ENCODE measurements at places on chromosomes 6 and 20.

DNA sequence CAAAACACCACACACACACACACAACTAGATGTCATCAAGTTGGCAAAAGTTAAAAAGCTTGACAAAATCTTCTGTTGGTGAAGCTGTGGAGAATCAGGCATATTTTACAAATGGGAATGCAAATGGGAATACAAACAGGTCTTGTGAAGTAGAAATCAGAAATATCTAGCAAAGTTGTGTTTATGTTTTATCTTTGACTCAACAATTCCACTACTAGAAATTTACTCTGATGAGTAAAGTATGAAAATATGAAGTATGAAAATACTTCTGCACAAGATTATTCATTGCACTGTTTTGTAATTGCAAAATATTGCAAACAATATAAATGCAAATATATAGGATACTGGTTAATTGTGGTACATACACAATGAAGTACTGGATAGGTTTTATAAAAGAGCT, 1166.0 kb upstream of the GJE1 start:
- no peak for DNase-seq

- DNase-seq = no peak
Observed at GRCh38 chr6:81987293-81987692, 234.8 kb upstream of the TENT5A start.

DNA sequence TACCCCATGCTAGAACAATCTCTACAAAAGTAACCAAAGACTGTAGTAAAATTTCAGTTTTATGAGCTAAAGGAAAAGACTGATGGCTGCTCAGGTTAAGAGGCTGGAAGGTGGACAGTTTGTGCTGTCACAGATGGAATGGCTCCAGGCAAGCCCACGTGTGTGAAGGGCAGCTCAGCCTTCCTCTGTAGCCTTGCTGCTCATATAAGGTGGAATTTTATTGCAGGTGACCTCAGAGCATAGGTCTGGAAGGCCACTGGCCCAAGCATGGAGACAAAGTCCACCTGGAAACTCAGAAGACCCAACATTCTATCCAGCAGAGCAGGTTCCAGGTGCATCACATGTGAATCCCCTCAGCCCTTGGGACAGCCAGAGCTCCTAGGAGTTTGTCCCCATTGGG, 53.6 kb downstream of the KAT14 start:
- no peak for DNase-seq

- DNase-seq = peak; percentile 57
Observed at GRCh38 chr6:154868143-154868594, 126.9 kb upstream of the TIAM2 start.

DNA sequence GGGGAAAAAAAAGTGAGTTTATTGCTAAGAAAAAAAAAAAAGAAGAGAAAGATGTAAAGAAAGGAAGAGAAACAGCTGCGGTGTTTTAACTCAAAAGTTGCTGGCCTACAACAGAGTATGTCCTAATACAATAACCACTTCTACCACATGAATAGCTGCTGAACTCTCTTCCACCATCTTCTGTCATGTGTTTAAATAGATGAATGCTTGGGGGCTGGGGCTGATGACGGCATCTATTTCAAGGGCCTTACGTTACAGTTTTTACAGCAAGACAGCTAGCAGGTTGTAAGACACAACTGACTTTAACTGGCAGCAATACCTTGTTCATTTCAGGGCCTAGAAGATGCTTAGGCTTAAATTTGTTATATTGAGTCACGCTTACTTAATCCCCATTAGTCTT, 50.4 kb downstream of the MAP3K7 start:
- DNase-seq = no peak

GRCh38 chr6:6402591-6402990, 82.1 kb upstream of the F13A1 start:
- DNase-seq = no peak

DNA sequence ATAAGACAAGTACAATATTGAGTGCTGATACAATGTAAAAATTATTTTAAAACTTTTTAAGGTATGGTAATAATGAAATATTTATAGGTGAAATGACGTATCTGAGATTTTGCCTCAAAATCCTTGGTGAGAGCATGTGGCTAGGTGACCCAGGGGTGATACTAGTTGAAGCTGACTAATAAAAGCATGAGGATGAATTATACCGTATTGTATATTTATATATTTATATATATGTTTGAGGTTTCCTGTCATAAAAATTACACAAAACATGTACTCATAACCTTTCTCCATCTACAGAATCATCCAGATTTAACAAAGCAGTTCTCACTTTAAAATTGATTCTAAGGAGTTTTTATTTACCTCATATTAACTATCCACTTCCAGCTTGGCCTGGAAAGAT, 358.1 kb downstream of the CDKAL1 start:
- DNase-seq = no peak

DNA sequence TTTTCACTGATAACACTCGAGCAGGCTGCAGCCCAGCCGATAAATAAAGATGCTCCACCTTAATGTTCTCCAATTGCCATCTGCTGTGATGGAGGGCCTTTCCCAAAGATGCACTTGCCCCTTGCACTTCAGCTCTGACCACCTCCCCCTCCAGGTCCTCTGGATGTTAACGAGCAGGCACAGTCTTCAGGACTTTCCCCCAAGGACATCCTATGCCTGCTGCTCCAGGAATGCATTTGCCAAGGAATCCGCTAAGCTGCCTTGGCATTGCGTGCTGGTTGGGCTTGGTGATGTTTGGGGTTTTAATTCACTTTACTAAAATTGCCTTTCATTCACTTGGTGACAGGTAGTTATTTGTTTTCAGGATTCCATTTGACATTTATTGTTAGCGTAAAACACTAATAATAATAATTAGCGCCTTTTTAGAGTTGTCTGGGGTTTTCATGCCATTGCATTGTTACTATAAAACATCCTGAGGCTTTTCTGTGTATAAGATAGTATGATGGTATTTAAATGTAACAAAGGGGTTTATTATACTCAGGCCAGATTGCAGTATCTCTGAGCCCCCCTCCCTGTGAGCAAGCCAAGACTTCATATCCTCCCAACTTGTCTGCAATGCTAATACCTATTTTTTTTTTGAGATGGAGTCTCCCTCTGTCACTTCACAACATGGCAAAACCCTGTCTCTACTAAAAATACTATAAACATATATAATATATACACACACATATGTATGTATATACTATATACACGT, 66.7 kb upstream of the TSHZ2 start:
- DNase-seq = no peak

DNA sequence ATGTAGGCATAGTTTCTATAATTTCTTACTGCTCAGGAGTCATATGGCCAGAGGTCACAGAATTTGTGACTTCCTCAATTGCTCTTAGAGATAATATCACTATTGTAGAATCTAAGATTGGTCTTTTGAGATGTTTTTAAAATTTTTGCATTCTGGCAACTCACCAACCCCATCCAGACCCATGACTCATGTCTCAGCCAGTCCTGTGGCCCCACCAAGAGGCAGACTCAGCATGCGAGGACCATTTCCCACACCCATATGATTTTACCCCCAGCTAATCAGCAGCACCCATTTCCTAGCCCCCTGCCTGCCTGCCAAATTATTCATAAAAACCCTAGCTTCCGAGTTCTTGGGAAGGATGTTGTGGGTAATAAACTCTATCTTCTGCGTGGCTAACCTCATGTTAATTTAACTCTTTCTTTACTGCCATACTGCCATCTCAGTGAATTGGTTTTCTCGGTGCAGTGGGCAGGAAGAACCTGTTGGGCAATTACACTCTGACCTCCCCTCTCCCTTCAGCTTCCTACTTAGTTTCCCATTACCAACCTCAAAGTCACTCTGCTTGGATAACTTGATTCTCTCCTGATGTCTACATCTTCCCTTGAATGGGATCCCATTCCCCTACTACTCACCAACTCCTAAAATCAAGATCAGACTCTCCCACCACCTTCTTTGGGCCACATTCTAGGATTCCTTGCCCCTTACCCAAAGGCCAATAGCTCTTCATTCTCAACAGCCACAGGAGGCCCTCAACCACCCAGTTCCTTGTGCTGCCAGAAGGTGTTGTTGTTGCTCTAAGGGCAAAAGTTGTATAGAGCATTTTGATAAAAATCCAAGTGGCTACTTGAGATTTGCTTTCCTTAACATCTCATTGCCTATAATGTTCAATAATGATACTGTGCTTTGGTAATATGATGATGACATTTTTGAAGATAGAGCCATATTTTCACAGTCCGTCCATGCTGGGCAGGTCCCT, 16.2 kb upstream of the IYD start:
- no peak for DNase-seq

GRCh38 chr20:49813305-49813974, 812 bp downstream of the SLC9A8 start:
- peak; percentile 5 for DNase-seq

- no peak for DNase-seq
Observed at GRCh38 chr6:168712993-168713392, 272.0 kb downstream of the SMOC2 start.

DNA sequence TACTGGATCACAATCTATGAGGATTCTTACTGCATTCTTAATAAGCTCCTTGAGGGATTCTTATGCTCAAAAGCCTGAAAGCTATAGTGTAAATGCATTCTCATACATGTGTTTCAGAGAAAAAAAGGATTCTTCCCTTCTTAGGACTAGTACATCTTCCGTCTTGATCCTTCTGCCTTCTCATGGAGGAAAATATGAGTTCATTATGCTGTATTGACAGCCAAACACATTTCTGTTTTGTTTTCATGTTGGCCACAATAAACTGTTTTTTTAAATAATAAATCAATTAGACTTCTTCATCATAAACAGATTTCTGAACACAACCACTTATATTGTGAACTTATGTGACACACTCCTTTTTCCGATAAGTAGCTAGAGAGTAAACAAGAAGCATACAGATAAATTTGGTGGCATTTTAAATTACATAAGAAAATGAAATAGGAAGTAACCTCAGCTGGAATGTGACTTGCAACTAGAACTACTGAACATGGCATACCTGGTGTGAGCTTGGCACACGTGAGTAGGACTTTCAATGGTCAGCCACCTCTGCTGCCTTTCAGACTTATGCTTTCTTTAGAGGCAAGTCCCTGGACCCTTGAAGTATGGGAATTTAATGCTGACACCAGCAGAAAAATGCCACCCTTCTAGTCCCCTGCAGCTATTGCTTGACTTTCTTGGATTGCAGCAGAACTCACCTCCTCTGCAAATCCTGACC, 350.4 kb downstream of the BCKDHB start:
- no peak for DNase-seq

DNA sequence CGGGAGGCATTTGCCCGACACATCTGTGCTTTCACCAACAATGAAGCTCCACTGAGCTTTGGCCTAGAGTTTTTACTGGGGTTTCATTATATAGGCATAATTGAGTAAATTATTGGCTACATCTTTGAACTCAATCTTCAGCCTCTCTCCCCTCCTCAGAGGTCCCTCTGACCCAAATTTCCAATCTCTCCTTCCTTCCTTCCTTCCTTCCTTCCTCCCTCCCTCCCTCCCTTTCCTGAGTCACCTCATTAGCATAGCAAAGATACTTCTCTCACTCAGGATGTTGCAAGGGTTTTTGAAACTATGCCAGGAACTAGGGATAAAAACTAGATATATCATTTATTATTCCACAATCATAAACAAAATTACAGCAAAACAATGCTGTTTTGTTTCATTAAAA, 238.2 kb upstream of the PRND start:
- no peak for DNase-seq

- DNase-seq = no peak
Observed at GRCh38 chr6:145569140-145569539, 166.2 kb downstream of the EPM2A start.

DNA sequence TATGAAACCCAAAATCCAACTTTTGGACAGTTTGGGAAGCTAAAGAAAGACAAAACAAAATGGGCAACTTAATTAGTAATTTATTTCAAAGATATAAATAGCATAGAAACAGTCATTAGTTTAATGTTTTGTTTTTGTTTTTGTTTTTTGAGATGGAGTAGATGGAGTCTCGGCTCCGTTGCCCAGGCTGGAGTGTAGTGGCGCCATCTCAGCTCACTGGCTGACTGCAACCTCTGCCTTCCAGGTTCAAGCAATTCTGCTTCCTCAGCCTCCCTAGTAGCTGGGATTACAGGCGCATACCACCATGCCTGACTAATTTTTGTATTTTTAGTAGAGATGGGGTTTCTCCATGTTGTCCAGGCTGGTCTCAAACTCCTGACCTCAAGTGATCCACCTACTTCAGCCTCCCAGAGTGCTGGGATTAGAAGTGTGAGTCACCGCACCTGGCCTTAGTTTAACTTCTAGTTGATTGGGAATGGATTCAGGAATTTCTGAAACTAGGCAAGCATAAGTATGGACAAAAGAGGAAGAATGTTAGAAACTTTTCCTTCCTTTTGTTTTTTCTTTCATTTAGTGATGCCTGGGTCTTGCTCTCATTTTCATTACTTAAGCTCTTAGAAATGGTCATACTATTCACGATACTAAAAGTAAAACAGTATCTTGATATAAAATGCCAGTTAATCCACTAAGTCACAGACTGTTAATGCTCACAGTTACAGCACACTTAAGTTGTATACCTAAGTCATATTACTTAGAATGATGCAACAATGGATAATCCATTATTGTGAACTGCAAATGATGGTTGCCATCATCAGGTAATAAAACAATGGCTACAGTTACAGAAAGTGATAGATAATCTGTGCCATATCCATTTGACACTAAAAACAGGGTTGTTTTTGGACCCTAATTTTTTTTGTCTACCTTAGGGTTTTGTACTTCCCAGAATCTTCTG, 8.2 kb downstream of the SENP6 start:
- DNase-seq = peak; percentile 48

GRCh38 chr20:25468126-25469075, 60.9 kb downstream of the GINS1 start:
- no peak for DNase-seq

DNA sequence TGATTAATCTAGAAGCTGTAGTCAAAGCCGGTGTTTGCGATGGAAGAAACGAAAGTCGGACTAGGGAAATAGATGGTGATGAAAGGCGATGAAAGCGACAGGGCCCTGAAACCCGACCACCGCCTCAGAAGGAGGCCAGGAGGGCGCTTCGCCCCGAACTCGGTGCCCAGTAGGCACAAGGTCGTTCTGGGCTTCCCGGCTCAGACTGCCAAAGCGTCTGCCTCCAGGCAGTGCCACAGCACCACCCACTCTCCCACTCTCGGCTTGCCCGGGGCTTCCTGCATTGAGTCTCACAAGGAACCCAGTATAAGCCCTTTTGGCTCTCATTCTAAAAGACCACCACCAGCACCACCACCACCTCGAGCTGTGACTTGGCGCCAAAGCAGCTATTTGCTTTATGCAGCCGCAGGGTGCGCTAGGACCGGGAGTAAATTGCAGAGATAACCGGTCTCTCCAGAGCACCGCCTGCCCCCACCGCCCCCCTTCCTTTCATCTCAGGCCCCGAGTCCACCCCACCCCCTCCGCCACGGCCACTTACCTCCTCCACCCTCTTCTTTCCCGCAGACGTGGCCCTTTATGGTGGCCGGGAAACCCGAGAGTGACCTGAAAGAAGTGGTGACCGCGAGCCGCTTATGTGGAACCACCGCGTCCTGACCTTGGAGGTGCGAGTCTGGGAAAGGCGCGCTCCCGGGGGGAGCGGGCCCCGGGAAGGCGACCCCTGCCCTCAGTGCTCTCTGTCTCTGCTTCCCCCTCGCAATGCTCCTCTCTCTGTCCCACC, 2.4 kb downstream of the TCF21 start:
- peak; percentile 15 for DNase-seq

Measured in endothelial cell of umbilical vein (primary cell).